CD4-positive, alpha-beta T cell treated with Interleukin-17A for 4 hours (primary cell): ENCODE measurements at places on chromosomes 7 and 10.

DNA sequence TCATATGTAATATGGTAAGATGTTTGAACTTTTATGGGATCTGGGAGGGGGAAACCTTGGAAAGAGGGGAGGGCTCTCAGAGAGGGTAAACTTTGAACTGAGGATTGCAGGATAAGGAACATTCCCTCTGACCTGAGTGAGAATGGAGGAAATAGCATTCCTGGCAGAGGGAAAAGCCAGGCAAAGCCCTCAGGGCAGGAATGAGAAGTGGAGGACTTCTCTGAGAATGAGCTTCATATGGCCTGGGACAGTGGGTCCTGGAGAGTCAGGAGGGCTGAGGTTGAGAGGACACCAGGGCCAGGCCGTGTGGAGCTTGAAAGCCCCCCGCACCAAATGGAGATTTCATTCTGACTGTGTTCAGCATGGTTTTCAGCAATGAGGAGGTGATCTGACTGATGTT lies 34.2 kb downstream of the NPVF start:
- DNase-seq, result no peak

DNA sequence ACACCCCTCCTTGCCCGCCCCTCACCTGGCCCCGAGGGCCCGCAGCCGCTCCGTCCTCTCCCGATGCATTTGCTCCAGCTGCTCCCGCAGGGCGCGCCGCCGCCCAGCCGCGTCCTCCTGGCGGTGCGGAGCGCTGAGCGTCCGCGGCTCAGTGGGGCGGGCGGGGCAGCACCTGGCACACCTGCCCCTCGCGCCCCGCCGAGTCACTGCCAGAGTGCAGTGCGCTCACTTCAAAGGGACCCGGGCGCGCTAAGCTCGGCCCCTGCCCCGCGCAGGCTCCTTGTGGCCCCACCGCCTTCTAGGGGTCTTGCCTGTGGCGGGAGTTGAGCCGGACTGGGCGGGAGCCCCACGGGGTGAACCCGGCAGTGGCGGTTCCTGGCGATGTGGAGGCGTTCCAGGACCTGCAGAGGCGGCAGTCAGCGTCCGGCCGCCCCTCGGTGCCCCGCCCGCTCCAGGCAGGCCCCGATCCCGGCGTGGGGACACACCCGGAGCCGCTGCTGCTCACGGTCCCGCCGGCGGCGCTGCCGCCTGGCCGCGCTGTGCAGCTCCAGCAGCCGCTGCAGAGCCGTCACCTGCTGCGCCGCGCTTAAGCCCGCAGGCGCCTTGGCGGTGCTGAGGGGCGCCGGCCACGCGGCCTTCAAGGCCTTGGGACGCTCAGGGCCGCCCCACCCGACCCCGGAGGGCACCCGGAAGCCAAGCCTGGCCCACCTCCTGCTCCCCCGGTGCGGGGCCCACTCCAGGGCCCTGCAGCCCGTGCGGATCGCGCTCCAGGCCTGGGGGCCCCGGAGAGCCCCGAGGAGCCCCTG lies 6.7 kb downstream of the ATP6V1F start:
- peak; percentile 54 for DNase-seq

GRCh38 chr7:15750727-15751126 lies 64.2 kb upstream of the MEOX2 start:
- no peak for DNase-seq

- no peak for DNase-seq
Observed at GRCh38 chr10:28722065-28722803, 44.9 kb downstream of the BAMBI start.

DNA sequence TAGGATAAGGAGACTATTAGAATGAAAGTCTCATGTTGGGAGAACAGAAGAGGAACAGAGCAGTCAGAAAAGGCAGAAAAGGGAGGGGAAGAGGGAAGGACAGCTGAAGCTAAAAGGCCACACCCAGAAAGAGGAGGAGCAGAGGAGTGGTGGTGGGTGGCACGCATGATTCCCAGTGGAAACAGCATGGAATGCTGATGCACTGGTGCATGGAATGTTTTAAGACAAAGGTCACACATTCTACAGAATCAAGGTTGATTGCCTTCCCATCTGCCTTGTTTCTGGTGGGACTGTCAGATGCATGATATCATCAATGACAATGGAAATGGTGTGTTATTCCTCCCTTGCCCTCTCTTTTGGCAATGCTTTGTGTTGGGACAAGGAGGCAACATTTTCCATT lies 285.4 kb upstream of the MKI67 start:
- DNase-seq, result no peak

GRCh38 chr7:55558962-55559920 lies 13.1 kb downstream of the VOPP1 start:
- no peak for DNase-seq

DNA sequence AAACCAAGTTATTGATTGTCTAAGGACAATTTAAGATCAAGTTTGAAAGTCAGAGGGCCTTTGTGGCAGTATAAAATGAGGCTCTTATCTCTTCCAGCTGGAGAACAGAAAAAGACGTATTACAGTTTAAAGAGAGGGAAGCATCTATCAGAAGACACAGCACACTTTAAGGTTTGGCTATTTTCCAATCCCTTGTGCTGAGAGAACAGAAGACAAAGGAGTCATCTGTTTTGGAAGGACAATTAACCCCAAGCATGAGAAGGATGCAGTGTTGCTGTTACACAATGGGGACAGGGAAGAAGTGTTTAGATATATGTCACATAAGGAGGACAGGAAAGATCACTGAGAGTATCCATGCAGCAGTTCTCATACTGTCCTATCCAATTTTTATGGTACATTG lies 1224.2 kb upstream of the SORCS1 start:
- DNase-seq, result no peak

GRCh38 chr7:138958391-138958956 lies 22.7 kb downstream of the KIAA1549 start:
- DNase-seq, result no peak
